ENCODE measurements at places on chromosomes 5 and 9.

GRCh38 chr5:2015124-2015848 is 132.6 kb upstream of the IRX4 start:
- DNase-seq: no peak

DNA sequence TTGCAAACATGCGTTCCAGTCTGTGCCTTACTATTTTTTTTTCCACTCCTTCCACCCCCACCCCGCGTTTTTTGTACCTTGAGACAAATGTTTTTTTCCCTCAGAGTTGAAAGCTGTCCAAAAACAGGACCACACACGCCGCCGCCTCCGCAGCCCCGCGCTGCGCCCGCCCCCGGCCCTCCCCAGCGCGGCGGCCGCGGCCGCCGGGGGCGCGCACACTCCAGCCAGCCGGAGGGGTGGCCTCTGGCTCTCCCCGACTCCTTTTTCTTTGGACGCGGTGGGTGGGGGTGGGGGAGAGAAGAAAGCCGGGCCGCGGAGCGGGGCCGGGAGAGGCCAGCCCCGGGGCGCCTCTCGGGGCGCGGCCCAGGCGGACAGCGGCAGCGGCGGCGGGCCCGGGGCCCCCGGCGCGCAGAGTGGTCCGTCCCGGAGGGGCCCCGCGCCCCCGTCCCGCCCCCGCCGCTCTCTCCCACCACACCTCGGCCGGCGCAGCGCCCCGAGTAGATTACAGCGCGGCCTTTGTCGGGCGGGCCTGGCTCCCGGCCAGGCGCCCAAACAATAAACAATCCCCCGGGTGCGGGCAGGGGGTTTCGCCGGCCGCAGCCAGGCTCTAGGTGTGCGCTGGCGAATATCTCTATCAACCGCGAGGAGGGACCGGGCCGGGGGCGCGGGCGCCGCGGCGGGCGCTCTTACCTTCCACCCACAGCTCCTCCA is 10.9 kb downstream of the PTCH1 start:
- peak; percentile 51 for DNase-seq

- no peak for DNase-seq
Measured at GRCh38 chr5:58360794-58361193, 99.1 kb downstream of the PLK2 start.

- no peak for DNase-seq
Measured at GRCh38 chr5:82129723-82130285, 148.3 kb downstream of the RPS23 start.

- no peak for DNase-seq
Measured at GRCh38 chr5:180423133-180423532, 70.0 kb upstream of the GFPT2 start.

GRCh38 chr9:135955934-135956801 is 5.0 kb downstream of the UBAC1 start:
- no peak for DNase-seq

- DNase-seq: no peak
Measured at GRCh38 chr5:60578315-60578714, 121.7 kb downstream of the DEPDC1B start.

GRCh38 chr5:144102361-144102760 is 68.1 kb downstream of the YIPF5 start:
- DNase-seq: no peak

- no peak for DNase-seq
Measured at GRCh38 chr9:20379804-20380225, 242.5 kb downstream of the MLLT3 start.
